NCI-H1417 treated with DMSO at 0.1 percent for 48 hours (cell line): ENCODE measurements at places on chromosomes 1 and 21.

GRCh38 chr1:176989754-176990153 lies 174.8 kb downstream of the ASTN1 start:
- no peak for DNase-seq

GRCh38 chr1:9186082-9186859 lies 48.3 kb upstream of the H6PD start:
- no peak for DNase-seq

DNA sequence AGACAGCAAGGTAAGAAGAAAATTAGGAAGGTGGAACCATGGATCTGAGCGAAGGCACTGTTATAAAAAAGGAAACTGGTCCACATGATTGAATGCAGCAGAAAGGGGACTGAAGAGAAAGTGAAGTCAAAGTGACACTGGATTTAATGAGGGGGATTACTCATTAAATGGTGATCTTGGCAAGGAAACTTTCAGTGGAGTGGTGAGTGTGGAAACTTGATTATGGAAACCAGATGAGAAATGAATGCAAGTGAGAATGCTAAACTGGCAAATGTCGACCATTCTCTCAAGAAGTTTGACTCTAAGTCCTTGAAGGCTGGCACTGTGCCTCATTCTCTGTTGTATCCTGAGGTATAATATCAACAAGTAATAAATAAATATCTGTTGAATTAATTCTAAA lies 23.3 kb downstream of the COLGALT2 start:
- DNase-seq: no peak

- DNase-seq: no peak
Observed at GRCh38 chr1:59107516-59107915, 189.4 kb upstream of the FGGY start.
